ENCODE measurements at places on chromosomes 3 and 15.
A peak's percentile ranks its signal among the peaks of the same experiment; 100 is the strongest.

GRCh38 chr15:38611228-38611627 lies 46.6 kb upstream of the RASGRP1 start:
- DNase-seq: peak; percentile 44

DNA sequence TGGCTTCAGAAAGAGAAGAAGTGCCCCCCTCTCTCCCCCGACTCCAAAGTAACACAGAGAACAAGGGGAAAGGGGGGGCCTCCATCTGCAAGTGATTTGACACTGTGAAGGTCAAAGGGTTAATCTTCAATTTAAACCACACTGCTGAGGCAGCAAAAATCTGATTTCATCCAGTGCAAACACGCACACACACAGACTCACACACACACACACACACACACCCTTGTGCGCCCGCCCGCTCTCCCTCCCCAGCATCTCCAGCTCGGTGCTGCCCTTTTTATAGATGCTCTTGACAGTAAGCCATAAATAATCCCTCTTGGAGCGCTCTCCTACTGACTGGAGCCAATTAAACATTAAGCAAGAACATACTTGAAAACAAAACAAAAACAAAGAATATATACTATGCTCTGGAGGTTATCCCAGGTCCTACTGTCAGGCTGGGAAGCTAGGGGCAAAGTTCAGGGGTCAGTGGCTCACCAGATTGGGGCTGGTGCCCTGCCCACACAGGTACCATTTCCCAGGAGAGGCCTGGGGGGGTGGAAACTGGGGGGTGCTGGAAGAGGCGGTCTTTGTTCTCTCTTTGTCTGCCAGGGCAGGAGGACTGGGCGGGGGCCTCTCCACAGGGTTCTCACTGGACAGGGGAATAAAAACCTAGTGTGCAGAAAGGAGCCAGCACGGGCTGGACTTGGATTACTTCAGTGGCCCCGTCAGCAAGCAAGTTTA lies 16.3 kb downstream of the BMF start:
- DNase-seq: no peak

GRCh38 chr3:57557085-57557537 lies 1.0 kb downstream of the PDE12 start:
- DNase-seq: peak; percentile 49

DNA sequence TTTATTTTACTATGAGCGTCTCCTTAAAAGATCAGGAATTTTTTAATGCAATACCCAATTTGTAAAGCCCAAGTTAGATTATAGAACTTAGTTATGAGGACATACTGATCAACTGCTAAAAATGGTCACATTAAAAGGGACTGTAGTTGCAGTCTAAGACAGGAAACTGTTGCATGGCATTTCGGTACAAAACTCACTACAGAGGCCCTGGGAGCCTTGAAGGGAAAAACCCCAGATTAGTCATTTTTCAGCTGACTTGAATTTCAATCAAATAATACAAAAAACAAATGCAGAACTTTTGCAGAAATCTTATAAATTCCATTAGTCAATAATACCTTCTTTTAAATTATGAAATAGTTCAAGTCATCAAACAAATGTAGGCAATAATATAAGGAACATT lies 6.9 kb upstream of the PTX3 start:
- DNase-seq: no peak

DNA sequence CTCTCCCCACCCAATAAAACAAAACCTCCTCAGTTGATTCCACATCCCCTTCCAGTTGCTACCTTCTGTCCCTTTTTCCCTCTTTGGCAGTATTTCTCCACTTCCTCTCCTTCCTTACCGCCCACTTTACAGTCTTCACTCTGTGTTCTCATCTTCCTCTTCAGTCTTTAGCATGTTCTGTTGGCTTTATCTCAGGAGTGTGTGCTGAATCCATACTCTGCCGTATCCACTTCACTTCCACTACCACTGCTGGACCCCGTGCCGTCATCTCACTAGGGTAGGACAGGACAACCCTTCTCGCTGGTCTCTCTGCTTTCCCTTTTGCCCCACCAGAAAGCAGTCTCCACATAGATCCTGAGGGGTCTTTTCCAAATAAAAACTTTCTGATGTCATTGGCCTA lies 74.3 kb downstream of the FNDC3B start:
- no peak for DNase-seq

All from CD4-positive, alpha-beta T cell treated with Interleukin-17A for 1 hour (primary cell).